ENCODE measurements at places on chromosomes 11 and 22. TPM values are rescaled to one million over a fixed set of nuclear protein-coding genes. Genes with fewer than 3 reads are reported as not detected.

Gene FKBP2
- total RNA-seq = 87.8 TPM

Gene VPREB1
- total RNA-seq = not detected

Gene UBE2L6
- total RNA-seq = 40.3 TPM

Gene MCAM
- 623 TPM for total RNA-seq

DNA sequence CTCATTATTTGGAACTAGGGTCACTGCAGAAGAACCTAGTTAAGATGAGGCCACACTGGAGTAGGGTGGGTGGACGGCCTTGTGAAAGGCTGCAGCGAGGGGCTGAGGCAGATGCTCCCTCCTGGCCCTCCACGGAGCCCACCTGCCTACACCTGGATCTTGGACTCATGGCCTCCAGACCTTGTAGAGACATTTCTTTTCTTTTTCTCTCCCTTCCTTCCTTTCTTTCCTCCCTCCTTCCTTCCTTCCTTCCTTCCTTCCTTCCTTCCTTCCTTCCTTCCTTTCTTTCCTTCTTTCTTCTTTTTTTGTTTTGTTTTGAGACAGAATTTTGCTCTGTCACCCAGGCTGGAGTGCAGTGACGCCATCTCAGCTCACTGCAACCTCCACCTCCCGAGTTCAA, 26.6 kb downstream of the DUSP8 start:
- no peak for DNase-seq

DNA sequence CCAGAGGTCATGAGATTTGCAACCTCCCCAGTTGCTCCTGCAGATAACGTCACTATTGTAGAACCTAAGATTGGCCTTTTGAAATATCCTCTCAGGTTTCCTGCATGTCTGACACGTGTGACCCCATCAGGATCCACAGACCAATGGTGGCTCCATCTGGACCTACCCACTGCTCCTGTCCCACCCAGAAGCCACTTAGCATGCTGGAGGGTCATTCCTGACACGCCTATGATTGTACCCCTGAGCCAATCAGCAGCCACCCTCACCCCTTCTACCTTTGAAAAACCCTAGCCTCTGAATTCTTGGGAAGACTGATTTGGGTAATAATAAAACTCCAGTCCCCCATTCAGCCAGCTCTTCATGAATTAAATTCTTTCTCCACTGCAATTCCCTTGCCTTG, 20.1 kb upstream of the NARS2 start:
- peak; percentile 57 for DNase-seq

DNA sequence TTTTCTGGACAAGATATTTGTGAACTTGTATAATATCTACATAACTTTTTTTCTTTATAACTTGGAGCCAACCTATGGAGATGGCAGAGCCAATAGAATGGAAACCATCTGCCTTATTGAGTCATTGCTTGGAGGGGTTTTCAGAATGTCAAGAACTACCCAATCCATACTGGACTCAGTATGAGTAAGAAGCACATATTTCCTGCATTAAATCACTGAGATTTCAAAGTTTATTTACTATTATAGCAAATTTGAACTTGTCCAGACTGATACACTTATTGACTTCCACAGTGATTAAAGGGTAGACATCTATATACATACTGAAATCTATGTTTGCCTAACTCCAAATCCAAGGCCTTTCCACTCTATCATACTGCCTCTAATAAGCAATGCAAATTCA, 704.0 kb downstream of the KCNA4 start:
- no peak for DNase-seq

- no peak for DNase-seq
These were observed 174.2 kb upstream of the ARHGAP20 start for GRCh38 chr11:110886288-110886970.

GRCh38 chr22:39318507-39319283, 728 bp downstream of the RPL3 start:
- DNase-seq = no peak

- no peak for DNase-seq
These were observed 24.0 kb upstream of the SMTN start for GRCh38 chr22:31056986-31057599.

DNA sequence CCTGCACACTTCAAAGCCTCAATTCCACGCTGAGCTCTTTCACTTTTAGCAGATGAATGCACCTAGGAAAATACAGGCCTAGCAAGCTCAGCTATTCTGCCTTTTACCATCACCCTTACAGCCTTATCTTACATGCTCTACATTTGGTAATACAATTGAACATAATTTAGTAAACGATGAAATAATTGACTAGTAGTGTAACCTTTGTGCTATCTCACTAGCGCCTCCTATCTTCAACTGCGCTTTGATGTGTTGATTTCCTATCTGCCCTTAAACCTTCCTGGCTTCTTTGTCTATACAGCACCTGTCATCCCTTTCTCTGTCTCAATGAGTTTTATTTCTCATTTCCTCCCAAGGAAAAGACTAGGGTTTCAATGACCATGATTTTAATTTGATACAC, 149.7 kb downstream of the LRRC4C start:
- DNase-seq = no peak
